ENCODE measurements at places on chromosomes 3 and 15.

DNA sequence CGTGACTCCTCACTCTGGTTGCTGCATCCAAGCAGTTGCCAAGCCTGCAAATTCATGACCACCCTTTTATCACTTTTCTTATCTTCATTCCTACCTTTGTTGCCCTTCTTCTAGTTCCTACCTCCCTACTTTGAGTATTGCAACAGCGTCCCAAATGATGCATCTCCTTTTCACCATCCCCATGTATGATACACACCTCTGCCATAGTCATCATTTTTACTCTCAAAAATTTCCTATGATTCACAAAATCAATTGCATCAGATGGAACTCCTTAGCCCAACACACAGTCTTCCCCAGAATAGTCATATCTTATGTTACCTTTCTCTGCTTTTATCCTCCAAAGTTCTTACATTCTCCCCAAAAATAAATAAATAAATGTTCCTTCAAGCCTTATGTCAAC is 262.6 kb downstream of the TBL1XR1 start:
- DNase-seq, result no peak

GRCh38 chr15:70237626-70238025 is 139.9 kb upstream of the TLE3 start:
- DNase-seq, result no peak

DNA sequence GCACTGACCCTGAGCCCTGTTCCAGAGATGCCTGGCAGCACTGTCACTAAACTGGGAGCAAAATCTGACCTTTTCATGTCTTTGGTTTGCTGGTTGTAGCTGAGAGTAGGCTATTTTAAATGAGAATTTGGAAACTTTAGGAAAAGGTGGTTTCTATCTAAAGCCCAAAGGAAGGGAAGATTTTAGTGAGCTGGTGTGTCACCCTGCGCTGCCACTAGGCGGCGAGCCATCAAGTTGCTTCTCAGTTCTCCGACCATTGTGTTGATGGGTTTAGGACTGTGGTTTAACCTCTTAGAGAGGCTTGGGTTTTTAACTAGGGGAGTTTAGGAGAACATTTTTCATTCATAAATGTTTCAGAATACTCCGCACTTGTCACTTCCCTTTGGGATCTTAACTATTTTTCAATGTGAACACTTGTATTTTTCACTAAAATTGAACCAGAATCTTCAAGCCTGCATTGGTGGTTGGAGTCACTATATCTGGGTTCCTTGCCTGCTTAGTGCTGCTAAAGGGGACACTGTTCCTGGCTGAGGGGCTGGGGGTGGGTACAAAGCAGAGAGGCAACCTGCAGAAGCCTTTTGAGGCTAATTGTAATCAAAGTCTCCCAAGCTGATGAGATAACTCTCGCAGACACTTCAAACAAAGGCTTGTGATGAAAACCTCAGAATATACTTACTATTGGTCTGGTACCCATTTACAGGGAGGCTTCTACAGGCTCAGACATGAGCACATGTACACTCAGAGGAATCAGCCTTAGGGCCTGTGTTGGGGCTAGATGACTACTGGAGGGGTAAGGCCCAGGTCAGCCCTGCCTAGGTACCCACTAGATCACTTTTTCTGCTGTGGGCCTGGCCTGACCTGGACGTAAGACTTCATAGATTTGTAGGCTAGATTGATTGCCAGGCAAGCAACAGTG is 16.8 kb downstream of the EXOSC7 start:
- DNase-seq, result no peak

DNA sequence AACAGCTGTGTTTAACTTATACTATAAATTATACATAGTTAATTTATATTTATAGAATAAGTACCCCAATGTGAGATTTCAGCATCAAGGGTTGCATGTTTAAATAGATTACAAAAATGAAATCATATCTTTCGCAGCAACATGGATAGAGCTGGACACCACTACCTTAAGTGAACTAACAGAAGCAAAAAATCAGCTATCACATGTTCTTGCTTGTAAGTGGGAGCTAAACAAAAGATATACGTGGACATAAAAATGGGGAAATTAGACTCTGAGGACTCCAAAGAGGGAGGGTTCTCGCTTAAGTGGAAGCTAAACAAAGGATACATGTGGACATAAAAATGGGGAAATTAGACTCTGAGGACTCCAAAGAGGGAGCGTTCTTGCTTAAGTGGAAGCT is 626.5 kb upstream of the DPPA4 start:
- DNase-seq, result no peak

GRCh38 chr15:96807361-96807760 is 476.9 kb downstream of the NR2F2 start:
- DNase-seq, result no peak

DNA sequence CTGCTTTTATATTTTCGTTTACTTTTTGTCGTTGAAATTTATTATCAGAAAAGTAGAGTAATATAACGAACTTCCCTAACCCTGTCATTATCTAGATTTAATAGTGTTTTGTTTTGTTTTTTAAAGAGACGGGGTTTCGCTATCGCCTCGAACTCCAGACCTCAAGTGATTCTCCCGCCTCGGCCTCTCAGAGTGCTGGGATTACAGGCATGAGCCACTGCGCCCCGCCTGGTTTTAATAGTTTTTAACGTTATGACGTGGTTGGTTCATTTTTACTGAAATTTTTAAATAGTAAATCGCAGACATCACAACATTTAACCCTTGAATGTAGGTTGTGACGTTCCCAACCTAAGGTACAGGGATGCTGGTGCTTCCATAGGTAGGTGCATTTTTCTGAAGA is 1.0 kb downstream of the NGRN start:
- DNase-seq, result no peak

DNA sequence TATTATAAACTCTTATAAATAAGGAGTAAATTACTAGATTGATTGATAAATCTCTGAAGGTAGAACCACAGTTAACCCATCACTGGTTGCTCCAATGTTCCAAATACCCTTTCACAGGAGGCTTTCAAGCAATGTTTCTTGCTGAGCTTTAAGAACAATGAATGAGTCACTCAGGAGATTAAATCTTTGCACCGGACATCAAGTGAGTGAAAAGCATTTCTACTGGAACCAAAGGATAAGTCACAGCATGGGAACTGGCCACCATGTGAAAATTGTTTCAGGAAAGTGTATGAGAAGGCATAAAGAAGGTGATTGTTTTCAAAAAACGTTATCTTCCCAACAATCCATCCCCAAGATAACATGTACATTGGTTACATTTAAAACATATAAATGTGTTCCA is 90.6 kb downstream of the CNTN3 start:
- DNase-seq, result no peak

GRCh38 chr3:105828703-105829102 is 40.1 kb downstream of the CBLB start:
- no peak for DNase-seq

GRCh38 chr3:73350996-73351395 is 273.7 kb downstream of the PDZRN3 start:
- DNase-seq, result no peak

DNA sequence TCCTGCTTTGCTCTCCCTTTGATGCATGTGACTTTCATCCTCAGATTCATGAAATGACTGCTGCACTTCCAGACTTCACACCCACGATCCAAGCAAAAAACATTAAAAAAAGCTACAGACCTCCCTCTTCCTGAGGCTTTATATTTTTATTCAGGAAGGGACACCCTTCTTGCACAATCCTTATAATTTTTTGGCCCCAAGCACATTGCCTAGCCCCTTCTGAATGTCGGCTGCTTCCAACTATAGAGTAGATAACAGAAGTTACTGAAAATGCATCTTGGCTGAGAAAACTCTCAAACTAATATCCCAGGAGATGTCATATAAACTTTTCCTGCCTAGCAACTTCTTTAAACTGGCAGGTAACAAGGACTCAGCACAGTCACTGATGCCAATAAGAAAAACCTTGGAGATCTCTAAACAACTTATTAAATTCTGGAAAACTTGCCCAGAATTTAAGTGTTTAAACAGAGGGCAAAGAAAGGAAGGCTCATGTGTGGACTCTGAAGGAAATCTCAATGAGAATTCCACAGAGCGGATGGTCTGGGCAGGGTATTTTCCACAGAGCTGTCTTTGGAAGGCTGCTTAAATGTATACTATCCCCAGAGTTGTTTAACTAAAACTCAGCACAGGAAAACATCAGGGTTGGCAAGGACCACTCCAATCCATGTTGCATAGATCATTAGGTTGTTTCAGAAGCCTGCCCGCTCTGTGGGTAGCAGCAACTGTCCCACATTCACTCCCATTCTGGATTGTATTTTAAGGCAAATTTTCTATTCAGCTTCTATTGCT is 746.8 kb upstream of the LMCD1 start:
- DNase-seq, result no peak

- peak; percentile 51 for DNase-seq
Observed at GRCh38 chr3:52777959-52778805, 783 bp downstream of the ITIH1 start.

DNA sequence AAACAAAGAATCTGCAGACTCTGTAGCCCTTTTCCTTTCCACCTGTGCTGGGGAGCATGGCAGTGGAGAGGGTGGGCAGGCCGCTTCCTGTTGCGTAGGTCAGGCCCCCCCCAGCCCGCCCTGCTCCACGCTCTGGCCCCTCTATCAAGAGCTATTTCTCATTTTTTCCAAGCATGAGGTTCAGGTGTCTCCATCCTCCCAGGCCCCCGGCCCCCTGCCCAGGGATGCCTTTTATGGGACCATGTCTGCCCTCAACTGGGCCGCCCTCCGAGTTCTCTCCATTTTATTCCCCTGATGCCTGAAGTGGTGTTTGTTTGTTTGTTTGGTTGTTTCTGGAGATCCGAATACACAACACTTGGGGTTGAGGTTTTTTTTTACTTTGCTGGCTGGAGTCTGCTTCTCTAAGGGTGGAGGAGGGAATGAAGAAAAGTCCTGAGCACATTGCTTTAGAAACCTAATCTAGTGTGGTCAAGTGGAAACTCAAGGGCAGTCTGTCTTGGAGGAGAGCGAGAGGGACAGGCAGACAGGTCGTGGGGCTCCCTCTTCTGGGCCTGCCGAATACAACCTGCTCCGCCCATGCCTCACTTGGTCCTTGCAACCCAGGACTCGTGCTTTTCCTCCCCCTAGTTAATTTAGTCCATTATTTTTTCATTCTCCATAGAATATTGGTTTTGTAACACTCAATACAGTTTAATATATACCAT is 176.5 kb upstream of the LYSMD4 start:
- no peak for DNase-seq

- no peak for DNase-seq
Observed at GRCh38 chr3:149575213-149575960, 82.4 kb downstream of the WWTR1 start.

GRCh38 chr3:72872183-72872582 is 15.7 kb upstream of the GXYLT2 start:
- DNase-seq, result no peak

- DNase-seq, result no peak
Observed at GRCh38 chr3:134372396-134373270, 1.6 kb downstream of the AMOTL2 start.

DNA sequence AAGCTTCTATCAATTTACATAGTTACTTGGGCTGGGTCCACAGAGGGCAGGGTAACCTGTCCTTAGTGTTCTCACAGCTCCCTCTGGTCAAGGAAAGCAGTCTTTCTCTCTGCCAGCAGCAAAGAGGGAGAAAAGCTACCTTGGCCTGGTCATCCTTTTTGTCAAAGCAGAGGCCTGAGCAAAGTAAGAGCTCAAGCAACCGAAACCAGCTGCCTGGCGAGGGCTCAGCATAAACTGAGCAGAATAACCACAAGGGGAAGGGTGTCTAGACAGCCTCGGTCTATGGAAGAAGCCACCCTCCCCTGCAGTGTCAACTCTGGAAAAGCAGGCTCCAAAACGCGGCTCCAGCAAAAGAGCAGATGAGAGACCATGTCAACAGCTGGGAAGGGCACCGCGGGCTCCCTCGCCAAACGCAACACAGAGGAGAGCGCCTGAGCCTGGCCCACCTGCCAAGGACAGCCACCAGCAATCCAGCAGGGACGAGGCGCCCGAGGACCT is 17.4 kb downstream of the LRIG1 start:
- DNase-seq, result no peak

DNA sequence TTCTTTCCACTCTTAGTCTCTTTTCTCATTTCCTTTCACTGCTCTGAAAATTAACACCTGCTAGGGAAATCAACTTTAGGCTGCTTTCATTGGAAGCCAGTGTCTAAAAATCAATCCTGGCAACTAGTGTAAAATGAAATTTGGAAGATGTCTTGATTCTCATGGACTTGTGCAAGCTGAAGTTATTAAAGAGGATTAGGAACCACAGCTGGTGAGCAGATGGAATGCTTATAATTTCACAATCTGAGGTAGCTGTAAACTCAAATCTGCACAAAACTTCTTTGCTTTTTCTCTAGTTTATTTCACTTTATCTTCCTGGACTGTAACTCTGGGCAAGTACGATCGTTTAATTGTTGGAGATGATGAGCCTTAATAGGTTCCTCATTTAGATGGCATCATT is 175.6 kb downstream of the GHSR start:
- DNase-seq, result no peak

DNA sequence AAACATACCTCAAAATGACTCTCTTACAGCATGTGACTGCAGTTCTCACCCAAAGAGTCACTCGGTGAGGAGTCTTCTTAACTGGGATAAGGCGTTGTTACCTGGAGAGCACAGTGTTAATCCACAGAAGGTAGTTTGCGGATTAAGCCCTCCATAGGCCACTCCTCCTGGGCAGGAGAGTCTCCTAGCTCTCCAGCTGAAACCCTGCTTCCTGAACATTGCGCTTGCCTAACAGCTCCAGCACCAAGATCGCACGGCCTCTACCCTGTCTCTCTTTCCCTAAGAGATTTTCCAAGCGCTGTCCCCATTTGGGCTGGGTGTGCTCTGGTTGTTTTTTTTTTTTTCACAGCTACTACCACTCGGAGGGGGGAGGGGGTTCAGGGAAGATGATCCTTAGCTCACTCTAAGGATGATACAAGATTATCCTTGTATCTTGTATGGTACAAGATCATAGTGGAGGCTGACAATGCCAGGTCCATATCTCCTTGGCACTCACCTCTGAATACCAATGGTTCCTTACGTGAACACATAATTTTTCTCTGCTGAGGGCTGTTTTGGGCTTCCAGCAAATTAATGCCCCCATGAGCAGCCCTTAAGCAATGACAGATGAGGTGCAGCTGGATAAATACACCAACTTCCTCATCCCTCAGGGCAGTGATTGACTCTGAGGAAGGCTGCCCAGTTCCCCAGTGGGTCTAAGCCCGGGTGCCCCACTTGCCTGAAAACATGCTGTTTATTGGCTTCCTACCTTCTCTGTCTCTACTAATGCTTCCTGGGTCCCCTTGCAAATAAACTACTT is 185.2 kb upstream of the TSC22D2 start:
- no peak for DNase-seq
